ENCODE measurements at places on chromosomes 6 and 20.

DNA sequence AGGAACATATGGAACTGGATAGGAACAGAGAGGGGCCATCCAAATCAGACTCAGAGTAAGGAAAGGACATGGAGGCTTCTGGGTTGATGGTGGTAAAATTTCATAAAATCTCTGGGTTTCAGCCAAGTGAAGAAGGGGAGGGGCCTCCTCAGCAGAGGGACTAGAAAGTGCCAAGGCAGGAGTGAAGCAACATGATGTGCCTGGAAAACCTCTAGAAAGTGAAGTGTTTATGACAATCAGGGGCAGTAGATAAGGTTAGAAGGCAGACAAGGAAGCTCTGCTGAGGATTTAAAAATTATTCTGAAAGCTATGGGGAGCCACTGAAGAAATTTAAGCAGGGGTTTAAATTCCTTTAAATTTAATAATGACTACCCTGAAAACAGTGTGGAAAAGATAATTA is 126.0 kb upstream of the TENT5A start:
- no peak for DNase-seq

GRCh38 chr6:43070028-43070632 is 6.0 kb upstream of the PTK7 start:
- no peak for DNase-seq

GRCh38 chr6:27260836-27261375 is 13.4 kb downstream of the PRSS16 start:
- no peak for DNase-seq

GRCh38 chr6:75206576-75207342 is 906 bp upstream of the COL12A1 start:
- no peak for DNase-seq

GRCh38 chr6:160781298-160781697 is 79.3 kb downstream of the PLG start:
- DNase-seq: no peak

- no peak for DNase-seq
Measured at GRCh38 chr6:169069356-169069755, 184.3 kb downstream of the THBS2 start.

DNA sequence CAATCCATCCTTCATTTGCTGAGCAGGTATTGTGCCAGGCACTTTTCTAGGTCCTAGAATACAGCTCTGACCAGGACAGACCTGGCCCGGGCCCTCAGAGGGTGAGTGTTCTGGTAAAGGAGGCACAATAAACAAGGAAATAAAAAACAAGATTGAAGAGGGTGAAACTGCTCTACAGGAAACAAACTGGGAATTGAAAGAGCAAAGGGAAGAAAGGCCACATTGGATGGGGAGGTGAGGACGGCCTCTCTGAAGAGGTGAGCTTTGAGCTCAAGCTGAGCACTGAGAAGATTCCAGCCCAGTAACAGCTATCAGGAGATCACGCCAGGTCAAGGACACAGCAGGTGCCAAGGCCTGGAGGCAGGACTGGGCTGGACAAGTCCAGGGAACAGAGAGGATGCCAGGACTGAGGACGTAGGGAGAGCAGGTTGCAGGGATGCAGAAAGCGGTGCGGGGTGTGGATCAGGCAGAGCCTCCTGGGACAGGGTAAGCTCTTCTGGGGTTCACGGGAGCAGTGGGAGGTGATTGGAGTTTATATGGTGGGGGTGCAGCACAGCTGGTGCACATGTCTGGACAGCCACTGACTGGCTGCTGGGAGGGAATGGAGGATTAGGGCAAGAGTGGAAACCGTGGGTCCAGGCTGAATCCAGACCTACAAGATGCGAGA is 433.3 kb downstream of the PREX1 start:
- DNase-seq: no peak

DNA sequence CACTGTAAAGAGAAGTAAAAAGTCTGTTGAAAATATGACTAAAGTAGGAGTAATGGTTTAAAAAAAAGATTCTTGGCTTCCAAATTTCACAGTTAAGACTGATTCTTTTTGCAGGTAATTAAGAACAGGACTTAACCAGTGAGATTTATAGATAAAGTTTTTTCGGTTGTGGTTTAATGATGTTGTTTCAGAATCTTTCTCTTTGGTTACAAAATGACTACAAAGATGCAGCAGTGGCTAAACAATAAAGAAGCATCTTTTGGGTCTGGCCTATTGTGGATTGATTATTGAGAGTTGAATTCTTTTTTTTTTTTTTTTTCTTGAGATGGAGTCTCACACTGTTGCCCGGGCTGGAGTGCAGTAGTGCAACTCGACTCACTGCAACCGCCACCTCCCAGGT is 109.7 kb downstream of the AKAP7 start:
- DNase-seq: no peak

- DNase-seq: peak; percentile 31
Measured at GRCh38 chr20:50120935-50121693, 8.2 kb upstream of the UBE2V1 start.

GRCh38 chr6:137175157-137175867 is 1.9 kb upstream of the IL22RA2 start:
- DNase-seq: no peak

DNA sequence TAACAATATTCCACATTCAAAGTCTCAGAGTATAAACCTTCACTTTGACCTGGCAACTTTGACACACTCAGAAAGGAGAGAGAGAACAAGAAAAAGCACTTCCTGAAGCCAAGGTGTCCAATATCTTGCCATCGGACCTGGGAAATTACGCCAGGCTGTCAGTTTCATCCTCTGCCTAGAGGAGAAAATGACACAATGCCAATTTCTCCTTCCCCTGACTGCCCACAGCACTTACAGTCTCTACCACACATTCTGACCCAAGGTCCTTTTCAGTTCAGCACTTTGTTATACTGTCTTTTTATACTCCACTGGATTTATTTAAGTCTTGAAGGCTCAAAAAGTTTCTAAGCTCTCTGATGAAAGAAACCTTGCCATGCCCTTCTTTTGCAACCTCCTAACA is 250.4 kb downstream of the GMPR start:
- no peak for DNase-seq

DNA sequence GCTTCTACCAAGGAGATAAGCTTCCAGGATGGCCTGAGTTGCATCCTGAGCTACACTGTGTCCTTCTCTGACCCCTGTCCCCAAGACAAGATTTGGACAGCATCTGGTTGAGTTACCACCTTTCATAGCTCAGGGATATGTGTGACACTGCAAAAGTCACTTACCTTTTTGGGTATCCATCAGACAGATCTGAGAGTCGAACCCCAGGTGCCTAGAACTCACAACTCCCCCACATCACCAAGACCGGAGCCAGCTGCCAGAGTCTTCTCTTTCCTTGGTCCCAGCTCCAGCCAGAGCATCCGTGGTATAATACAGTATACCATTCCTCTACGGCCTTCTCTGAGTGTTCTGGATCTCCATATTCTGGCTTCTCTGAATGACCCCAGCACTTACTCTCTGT is 133.0 kb downstream of the CD83 start:
- DNase-seq: no peak

DNA sequence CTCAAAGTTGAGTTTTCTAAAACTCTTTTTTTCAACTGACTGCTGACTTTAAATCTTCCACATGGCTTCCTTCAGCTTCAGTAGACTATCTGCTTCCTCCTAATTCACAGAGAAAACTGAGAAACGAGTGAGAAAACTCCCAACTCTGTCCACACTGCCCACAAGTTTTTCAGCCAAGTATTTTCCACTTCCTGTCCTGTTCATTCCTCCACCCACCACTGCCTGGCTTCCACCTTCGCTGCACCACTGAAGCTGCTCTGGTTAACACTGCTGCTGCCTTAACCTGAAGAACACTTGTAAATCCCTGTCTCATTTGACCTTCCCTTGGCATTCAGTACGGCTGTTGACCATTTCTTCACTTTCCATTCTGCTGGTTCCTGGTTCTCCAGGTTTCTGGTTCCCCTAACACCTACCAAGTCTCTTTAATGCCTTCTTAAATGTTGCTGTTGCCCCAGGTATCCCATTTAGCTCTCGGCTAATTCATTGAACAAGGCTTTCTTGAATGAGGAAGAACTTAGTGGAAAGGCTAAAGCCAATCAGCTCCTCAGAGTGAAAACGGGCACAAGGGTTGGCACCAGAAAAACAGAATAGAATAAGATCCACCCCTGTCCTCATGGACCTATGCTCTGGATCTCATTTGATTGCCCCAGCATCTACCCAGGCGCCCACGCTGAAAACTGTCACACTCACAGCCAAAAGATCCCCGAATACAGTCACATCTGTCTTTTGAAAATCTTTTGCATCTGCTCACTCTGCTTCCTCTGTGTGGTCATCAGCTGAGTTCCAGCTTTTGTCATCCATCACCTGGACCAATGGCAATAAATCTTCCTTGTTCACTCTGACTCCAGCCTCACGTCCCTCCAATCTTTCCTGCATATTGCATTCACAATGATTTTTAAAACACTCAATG is 104.4 kb upstream of the TAB2 start:
- no peak for DNase-seq

- no peak for DNase-seq
Measured at GRCh38 chr20:50417023-50417329, 93.2 kb upstream of the PTPN1 start.

- no peak for DNase-seq
Measured at GRCh38 chr6:46331461-46331860, 159.8 kb downstream of the RCAN2 start.

- DNase-seq: no peak
Measured at GRCh38 chr20:17614812-17615644, 45.2 kb downstream of the DSTN start.

GRCh38 chr20:925516-925915 is 9.4 kb upstream of the ANGPT4 start:
- DNase-seq: no peak

- no peak for DNase-seq
Measured at GRCh38 chr20:50187403-50188051, 3.1 kb upstream of the CEBPB start.

All from activated CD4-positive, CD25-positive, alpha-beta regulatory T cell treated with anti-CD3 and anti-CD28 coated beads, Interleukin-2, amount 50 U/mL, for 16 hours (primary cell).